ENCODE measurements at places on chromosomes 7 and 10. TPM values are rescaled to one million over a fixed set of nuclear protein-coding genes. Genes with fewer than 3 reads are reported as not detected.

Gene OPN1SW
- total RNA-seq: not detected

DNA sequence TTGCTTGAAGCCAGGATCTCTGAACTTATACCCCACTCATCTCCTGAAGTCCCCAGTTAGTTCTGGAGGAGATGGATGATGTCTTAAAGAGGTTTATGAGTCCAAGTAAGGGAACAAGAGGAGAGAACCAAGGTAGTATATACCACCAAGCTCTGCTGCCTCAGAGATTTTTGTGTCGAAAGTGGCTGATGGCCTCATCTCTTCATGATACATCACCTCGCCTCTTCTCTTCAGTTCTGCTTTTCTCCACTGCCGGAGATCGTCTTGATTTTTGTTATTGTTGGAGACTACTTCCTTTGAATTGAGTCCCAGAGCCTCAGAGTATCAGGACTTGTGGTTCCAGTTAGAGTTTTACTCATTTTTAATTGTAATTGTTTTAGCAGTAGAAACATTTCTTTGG is 1.9 kb downstream of the VTI1A start:
- DNase-seq: no peak

- DNase-seq: no peak
These were observed 38.7 kb downstream of the RGS10 start for GRCh38 chr10:119503821-119504220.

DNA sequence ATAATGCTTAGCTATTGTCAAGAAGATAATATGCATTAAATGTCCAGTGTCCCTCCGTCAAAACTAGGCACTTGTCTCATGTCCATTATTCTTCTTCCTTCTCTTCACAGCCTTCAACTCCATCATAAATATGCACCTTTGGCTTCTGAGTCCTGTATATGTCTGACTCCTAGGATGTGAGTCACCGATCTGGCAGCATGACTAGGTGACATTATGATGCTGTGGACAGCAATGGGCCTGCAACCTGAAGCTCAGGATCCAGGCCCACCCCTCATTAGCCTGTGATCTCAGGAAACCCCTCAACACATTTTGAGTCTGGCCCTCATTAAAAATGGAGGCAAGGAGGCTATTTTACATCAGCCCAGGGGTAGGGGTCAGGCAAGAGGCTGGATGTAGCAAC is 362.5 kb upstream of the ZMIZ1 start:
- DNase-seq: no peak

GRCh38 chr10:30709229-30709628 is 79.7 kb upstream of the LYZL2 start:
- no peak for DNase-seq
